ENCODE measurements at places on chromosomes 5 and 9.

DNA sequence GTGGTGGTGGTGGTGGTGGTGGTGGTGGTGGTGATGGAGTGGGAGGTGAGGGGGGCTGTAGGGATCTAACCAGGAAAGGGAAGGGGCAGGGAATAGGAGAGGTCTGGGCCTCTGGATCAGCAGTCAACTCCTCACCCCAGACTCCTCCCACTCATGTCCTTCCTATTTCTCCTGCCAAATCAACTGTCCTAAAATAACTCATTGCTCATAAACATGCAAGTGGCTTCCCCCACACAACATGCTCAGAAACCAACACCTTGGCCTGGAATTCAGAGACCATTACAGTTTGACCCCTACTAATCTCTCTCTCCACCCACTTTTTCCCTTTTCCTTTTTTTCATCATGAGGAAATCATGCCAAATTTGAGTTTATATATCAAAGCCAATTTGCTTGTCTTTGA lies 8.4 kb upstream of the FSD1L start:
- no peak for DNase-seq

- no peak for DNase-seq
Measured at GRCh38 chr9:86324901-86325300, 29.3 kb downstream of the TUT7 start.

GRCh38 chr5:141051521-141051866 lies 320 bp downstream of the PCDHB1 start:
- DNase-seq = no peak

DNA sequence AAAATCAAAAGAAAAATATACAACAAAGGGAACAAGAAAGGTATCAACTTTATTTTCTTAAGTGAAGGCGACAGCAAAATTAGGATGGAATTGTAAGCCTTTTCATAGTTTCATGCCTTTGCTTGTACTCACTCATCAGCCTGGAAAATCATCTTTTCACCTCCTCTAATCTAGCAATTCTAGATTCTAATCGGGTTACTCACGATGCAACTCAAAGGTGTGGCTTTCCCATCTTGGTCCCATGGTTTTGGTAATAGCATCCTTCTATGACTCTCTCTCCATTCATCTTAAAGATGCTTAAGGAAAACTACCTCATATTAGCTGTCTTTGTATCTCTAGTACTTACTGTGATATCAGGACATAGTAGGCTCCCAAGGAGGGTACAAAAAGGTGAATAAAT lies 30.5 kb downstream of the DNAH5 start:
- no peak for DNase-seq

All from HS-27A (cell line).